NCI-H2171 treated with DMSO at 0.1 percent for 48 hours (cell line): ENCODE measurements at places on chromosomes 3 and 15.

GRCh38 chr3:112134335-112135124 is 1.5 kb upstream of the GCSAM start:
- peak; percentile 32 for DNase-seq

GRCh38 chr3:158167737-158168557 is 58.1 kb downstream of the RSRC1 start:
- DNase-seq, result no peak

- no peak for DNase-seq
Measured at GRCh38 chr15:99090938-99091337, 13.9 kb upstream of the SYNM start.

GRCh38 chr3:55540579-55540978 is 53.5 kb upstream of the WNT5A start:
- DNase-seq, result no peak

GRCh38 chr15:33188159-33188558 is 6.4 kb downstream of the FMN1 start:
- DNase-seq, result no peak

DNA sequence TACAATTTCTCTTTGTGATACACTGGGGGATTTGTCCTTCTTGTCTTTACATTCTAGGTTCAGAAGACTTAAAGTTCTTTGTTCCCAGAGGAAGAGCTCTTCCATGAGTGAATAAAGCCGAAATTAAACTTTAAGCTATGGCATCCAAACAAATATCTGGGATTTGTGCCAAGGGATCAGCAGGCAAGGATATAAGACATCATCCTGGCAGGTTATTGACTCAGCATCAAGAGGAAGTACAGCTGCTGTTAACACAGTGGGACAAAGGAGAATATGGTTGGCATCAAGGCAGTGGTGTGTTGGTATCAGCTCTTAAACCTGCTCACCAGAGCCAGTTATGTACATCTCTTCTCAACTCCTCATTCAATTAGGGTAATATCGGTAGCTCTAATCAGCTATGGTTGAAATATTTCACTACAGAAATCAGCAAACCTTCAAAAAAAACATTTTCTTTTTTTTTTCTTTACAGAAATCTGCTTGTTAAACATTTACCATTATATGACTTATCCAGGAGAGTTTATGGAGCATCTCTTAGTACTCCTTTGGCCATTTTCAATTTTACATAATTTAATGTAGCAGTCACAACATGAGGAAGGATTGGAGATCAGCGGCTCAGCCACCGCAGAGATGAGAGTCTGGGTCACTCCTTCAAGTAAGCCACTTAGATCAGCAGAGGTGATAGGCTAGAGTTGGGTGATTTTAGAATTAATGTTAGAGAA is 1198.6 kb upstream of the EPHA6 start:
- DNase-seq, result no peak

DNA sequence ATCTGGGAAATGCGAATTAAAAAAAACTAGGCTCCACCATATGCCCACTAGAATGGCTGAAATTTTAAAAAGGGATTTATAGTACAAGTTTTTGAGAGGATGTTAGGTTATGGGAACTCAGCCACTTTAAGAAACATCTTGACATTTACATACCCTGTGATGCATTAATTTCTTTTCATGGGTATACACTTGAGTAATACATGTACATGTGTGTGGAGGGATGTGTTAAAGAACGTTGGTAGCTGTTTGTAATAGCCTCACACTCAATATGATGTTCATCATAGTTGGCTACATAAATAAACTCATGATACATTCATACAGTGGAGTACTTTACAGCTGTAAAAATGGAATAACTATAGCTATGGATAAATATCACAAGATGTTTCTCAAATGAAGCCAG is 40.9 kb downstream of the MEF2A start:
- no peak for DNase-seq

DNA sequence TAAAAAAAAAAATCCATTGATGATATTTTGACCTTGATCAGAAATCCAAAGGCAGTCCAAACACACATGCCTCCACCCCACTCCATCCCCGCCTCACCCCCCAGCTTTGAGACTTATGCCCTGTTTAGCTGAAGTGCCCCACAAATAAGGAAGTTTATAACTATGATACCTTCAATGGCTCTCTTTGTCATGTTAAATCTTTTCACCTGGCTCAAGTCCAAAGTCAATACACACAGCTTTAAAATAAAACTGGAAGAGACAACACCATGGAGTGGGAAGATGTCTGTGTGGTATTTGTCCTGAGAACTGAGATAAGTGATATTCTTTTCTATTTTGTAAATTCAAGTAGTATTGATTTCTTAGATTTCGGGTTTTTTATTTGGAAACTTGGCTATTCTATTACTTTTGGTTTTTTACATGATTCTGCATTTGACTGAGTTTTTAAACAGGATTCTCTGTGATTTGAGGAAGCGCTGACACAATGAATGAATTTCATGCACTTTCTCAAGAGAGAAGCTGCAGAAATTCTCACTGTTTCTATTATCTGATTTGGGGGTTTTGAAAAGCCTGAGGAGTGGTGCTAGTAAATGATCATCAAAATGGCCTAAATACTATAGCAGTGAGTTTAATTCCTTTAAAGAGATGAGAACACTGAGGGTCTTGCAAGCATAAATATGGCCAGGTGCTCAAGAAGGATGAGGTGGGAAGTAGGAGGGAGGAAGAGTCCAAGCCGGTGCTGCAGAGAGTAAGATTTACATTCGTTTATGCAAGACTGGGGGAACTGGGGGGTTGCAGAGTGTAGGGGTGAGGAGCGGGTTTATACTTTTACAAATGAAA is 5.2 kb downstream of the FOXB1 start:
- DNase-seq, result no peak

DNA sequence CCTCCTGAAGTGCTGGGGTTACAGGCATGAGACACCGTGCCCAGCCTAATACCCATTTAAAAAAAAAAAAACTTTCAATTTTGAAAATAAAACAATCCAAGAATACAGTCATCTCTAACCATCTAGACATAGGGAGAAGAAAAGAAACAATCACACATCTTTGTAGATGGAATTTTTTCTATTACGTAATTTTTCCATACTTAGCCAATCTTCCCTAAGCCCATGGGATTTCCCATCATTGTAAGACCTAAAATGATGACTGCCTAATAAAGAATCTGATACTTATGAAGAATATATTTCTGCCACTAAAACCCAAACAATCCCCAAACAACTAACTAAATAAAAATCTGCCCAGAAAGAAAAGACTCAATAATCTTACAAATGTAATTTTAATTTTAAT is 88.7 kb downstream of the CBLB start:
- no peak for DNase-seq

DNA sequence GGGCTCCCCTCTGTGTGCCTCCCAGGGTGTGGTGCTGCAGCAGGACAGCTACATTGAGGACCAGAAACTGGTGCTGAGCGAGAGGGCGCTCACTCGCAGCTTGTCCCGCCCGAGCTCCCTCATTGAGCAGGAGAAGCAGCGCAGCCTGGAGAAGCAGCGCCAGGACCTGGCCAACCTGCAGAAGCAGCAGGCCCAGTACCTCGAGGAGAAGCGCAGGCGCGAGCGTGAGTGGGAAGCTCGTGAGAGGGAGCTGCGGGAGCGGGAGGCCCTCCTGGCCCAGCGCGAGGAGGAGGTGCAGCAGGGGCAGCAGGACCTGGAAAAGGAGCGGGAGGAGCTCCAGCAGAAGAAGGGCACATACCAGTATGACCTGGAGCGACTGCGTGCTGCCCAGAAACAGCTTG is 53.7 kb downstream of the KLHL25 start:
- no peak for DNase-seq

GRCh38 chr15:93268066-93268465 is 179.1 kb upstream of the RGMA start:
- no peak for DNase-seq

DNA sequence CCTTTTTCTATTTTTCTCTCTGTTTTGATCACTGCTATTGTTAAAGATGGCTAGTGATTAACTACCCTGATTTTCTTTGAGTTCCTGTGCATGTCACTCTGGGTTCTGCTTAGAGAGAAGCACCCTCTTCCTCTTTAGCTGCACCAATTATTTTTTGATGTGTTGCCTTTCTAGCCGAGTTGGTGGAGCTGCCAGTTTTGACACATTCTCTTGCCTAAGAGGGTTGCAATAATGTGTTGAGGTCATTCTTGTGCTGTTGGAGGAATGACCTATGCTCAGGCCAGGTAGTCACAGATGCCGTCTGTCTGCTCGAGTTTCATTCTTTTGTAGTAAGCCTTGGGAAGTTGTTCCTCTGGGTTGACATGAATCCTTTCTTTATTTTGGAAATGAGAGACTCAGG is 84.6 kb upstream of the DPH6 start:
- no peak for DNase-seq

DNA sequence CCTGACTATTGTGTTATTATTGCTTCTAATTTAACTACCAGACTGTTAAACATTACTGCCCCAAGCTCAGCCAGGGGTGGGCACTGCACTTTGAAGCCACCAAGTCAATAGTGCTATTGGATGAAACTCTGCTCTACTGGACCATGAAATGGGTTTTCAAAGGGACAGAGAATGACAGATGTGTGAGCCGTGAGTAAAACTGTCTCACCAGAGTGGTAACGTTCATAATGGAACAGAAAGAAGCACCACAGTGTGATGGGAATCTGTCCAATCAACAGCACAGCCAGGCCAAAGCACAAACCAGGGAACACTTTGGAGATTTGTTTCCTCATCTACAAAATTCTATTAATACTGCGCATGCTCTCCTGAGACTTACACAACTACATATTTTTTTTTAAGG is 171.8 kb upstream of the LPP start:
- DNase-seq, result no peak

DNA sequence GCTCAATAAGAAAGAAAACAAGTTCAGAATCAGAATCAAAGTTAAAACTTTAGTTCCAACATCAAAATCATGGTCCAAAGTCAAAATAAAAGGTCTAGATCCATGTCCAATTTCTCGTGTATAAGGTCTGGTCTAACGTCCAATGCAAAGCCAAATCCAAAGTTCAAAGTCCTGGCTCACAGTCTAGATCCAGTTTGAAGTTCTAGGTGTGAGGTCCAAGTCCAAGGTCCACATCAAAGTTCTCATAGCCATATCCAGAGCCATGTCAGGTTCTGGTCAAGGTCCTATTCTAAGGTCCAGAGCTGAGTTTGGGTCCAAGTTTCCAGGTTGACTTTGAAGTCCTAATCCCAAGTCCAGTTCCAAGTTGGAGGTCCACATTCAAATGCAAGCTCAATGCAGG is 40.7 kb upstream of the VIPR1 start:
- DNase-seq, result no peak

DNA sequence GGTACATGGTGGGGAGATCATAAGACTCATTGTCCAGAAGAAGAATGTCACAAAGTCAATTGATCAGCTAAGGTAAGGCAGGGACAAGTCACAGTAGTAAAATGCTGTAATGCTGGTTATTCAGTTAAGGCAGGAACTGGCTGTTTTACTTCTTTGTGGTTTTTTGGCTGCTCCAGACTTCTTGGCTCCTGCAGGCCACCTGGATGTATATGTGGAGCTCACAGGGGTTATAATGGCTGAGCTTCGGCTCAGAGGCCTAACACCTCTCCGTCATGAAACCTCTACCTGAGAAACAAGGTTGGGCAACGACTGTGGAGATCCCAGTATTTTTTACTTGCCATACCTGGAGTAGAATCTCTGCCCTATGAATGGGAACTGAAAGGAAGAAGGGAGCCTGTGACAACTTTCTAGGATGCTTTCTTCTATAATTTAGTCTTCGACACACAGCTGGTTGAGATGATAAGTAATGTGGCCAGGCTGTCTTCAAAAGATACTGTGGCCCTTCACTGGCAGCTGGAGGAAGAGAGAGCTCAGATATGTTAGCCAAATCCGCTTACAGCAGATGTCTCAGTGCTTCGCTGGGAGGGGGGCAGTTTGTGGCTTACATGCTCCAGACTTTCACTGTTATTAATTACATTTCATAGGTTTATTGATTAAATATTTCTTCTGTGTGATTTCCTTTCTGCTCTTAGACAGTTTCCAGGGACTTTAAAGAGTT is 887.8 kb downstream of the IGSF11 start:
- no peak for DNase-seq

DNA sequence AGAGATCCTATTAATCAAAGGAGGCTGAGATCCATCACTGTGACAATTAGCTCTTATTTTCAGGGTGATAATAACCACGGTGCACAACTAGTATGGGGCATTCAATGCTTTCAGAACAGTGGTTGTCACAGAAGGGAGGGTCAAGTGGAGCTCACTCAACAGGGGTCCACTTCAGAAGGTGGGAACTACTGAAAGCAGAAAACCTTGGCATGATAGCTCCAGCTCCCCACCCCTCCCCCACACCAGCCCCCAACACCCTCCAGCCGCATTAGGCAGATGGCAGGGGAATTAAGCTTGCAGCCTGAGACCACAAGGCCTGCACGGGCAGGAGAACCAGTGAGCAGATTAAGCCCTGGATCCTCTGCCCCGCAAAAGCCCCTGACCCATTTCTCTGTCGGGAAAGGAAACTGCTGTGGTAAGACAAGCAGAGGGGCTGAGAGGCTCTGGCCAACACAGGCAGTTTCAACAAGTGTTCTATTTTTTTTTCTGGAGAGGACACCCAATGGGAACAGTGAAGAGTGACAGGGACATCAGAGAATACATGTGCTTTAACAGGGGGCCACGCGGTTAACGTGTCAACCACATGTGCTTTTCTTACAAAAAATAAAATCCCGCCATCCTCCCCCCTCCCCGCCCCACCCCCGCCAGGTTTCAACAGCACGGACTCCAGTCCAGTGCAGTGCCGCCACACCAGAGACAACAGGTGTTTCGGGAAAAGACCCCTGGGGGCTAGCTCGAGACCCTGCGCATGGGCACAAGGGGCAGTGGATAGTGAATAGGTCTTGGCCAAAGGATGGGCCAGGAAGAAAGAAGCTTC is 997 bp downstream of the FYCO1 start:
- DNase-seq, result peak; percentile 53

- peak; percentile 40 for DNase-seq
Measured at GRCh38 chr15:48415036-48415886, 84.0 kb downstream of the DUT start.

- DNase-seq, result peak; percentile 17
Measured at GRCh38 chr15:43930079-43930478, 103.3 kb downstream of the WDR76 start.

DNA sequence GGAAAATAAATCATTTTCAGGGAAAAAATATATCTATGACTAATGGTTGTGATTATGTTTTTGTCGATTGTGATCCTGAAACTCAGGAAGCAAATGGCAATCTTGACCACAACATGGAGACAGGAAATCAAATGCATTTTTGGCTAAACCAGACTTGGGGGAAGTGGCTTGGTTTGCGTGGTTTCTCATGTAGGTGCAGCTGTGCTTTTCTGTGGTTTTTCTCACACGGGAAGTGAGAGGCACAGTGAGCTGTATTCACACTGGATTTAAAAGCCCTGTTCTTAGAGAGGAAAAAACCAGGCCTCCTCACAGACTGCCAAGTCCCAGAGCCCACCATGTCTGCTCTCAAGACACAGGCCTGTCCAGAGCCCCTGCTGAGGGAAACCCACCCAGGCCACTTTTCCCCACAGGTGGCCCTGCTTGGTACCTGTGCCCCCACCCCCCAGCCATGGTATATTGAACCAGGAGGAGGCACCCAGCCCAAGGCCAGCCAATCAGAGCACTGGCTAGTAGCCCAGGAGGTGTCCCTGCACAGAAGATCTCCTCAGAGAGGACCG is 46.1 kb downstream of the BTD start:
- DNase-seq, result no peak
